ENCODE measurements at places on chromosomes 5 and 9.

- DNase-seq, result no peak
Observed at GRCh38 chr5:155260798-155261197, 247.2 kb downstream of the KIF4B start.

- peak; percentile 77 for DNase-seq
Observed at GRCh38 chr9:122051351-122052321, 41.5 kb downstream of the TTLL11 start.

DNA sequence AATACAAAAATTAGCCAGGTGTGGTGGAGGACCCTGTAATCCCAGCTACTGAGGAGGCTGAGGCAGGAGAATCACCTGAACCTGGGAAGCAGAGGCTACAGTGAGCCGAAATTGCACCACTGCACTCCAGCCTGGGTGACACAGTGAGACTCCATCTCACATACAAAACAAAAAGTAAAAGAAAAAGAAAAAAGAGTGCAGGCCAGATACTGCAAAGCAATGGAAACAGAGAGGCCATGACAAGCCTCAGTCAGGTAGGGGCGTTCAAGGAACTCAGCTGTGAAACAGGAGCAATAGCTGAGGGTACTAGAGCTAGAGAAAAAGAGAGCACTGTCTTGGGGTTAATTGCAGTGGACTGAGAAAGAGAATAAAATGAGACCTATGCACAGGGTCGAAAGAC is 56.2 kb downstream of the TIMD4 start:
- no peak for DNase-seq

- DNase-seq, result no peak
Observed at GRCh38 chr5:90809311-90810056, 250.9 kb downstream of the ADGRV1 start.

GRCh38 chr5:17169507-17169906 is 47.9 kb upstream of the BASP1 start:
- DNase-seq, result no peak

DNA sequence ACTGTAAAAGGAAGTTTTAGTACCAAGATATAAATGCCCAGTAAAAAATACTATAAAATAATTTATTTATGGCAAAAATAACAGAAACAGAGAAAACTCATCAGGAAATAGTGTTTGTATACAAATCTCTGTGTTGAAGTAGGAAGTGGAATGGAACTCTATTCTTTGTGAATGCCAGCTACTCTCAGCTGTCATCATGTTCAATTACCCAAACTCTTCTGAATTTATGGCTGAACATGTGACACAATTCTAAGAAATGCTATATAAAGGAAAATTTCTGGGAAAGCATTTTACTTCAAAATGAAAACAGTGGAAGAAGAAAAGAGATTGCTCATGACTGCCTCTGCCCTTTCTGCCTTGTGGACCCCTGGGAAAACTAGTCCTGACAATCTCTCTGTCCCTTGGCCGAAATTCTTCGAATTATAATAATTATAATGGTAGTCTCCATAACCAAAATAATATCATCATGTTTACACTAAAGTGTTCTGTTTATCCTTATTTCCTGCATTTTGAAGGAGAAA is 522.3 kb upstream of the ST8SIA4 start:
- no peak for DNase-seq

DNA sequence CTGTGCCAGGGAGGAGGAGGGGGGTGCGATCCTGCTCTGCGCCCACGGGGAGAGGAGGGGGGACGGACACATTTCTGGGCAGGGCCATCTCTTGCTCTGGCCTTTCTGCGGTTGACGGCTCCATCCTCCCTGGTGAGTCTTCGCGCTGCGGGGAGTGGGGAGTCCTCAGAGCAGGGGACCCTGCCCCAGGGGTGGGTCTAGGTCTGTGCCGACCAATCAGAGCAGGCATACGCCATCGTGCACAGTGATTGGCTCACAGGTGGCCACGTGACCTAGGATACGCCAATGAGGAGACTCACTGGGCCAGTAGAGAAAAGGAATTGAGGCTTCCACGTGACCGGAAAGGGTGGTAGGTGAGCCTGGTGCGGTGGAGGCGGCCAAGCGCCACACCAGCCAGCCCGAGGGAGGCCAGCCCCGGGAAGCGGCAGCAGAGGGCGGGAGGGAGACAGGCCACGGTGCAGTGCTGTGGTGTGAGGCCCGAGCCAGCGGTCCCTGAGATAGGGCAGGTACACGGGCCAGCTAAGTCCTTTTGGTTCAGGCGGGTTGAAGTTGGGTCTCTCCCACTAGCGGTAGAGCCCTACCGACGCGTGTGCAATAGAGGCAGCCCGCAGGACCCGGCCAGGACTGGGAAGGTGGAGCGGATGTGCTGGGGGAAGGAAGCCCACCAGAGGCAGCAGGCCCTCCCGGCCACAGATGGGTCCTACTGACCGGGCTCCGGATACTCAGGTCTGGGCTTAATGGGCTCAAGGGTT is 65.2 kb upstream of the RNF130 start:
- no peak for DNase-seq

DNA sequence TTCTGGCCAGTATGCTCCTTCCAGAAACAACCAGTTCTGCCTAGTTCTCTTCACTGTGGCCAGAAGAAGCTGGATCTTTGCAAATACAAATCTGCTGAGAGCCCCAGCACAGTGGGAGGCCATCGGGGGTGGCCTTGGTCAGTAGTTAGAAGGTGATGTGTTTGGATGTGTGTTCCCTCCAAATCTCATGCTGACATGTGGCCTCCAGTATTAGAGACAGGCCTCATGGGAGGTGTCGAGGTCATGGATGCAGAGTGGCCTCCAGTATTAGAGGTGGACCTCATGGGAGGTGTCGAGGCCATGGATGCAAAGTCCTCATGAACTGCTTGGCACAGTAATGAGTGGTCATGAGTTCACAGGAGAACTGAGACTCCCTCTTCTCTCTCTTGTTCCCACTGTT is 7.6 kb upstream of the IRX2 start:
- no peak for DNase-seq

GRCh38 chr9:19445452-19445851 is 36.6 kb downstream of the ACER2 start:
- DNase-seq, result no peak

DNA sequence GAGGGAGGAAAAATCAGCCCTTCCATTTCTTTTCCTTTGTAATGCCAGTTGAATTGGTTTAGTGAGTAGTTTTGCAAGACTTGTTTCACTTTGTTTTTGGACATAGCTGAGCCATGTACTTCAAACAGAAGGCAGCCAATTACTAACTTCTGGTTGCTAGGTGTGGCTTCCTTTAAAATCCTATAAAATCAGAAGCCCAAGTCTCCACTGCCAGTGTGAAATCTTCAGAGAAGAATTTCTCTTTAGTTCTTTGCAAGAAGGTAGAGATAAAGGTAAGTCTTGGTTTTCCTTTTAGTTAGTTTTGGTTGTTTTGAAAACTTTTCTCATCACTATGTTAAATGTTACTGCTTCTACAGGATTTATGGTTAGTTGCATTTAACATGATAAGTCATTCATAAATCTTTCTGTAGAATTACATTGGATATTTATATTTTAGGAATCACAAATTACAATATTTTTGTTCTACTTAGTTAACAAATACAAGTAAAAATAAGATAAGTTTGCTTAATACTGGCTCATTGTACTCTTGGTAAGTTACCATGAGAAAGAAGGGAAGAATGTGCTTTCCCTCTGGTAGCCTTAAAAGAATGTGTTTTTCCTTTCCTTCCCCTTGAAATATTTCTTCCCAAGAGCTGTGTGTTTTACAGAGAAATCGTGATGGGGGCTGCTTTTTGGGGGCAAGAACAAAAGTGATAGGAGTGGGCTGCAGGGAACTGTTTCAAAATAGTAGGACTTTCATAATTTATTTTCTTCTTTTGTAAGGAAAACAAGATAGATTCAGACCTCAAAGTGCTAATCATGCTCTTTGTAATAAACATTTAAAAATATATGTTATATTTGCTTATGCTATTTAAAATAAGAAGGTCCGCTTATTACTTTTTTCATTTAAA is at the start of gene ANXA1:
ANXA1 (plus strand) TSS at position 213 of the 890 bp plus-strand sequence. CDS start 6,671 bp downstream, outside the sequence.
- no peak for DNase-seq

GRCh38 chr9:126149661-126150060 is 177.0 kb upstream of the MVB12B start:
- DNase-seq, result no peak

- no peak for DNase-seq
Observed at GRCh38 chr5:108078345-108078744, 303.6 kb downstream of the FBXL17 start.

DNA sequence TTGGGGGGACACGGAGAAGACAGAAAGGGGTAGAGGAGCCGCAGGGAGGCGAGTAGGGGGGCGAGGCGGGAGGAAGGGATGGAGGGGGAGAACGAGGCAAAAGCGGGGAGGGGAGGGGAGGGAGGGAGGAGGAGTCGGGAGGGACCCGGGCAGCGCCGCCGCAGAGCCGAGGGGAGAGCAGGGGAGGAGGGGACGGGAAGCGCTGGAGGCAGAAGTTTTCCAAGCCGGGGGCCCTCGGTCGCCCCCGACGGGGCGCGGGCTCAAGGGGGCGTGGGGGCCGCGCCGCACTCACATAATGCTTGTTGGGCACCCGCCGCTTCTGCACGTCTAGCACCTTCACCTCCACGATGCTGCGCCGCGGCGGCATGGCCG is 353 bp downstream of the SH3PXD2B start:
- DNase-seq, result no peak

DNA sequence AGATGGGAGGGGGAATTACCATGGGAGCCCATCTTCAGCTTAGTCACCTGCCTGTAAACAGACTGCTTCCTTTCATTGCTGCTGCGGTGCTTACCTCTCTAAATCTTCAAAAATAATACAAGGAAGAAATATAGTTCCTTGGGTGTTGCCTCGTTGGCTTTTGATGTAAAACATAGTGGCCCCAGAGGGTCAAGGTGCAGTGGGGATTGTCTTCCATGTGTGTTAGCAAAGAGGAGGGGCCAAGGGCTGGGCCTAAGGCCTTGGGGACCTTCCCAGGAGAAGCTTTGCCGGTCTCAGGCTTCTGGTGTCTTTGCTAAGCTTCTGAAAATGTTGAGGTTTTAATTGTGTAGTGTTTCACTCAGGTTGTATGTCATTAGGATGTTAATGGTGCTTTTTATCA is 90.0 kb downstream of the PDE8B start:
- no peak for DNase-seq

GRCh38 chr5:115579747-115580173 is 22.5 kb downstream of the TICAM2 start:
- DNase-seq, result no peak

DNA sequence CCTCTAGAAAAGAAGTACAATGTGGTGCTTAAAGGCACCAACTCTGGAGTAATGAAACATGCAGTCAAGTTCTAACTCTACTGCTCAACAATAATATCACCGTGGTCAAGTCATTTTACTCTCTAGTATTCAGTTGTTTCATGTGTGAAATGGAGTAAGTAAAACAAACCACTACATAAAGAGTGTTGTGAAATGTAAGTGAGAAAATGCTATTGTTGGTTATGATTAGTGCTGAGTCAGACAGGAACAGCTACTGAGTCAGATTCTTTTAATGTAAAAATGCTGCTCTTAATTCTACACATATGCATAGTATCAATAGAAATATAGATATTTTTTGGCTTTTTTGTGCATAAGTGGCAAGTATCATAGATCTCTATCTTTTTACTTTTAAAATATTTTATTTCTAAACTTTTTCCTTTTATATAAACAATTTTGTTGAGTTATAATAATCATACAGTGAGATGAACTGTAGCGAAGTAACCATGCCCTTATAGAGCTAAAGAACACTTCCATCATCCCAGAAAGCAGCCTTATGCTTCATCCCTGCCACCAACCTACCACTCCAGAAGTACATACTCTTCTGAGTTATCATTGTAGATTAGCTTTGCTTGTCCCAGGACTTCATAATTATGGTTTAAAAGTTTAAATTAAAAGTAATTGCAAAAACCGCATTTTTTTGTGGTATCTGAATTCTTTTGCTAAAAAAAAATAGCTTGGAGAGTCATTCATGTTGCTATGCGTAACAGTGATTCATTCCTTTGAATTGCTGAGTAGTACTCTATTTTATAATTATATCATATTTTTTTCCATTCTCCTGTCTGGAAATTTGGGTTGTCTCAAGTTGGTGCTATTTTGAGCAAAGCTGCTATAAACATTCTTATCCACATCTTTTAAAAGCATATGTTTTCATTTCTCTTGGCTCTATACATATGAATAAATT is 548.2 kb upstream of the CLINT1 start:
- no peak for DNase-seq

Measured in activated CD4-positive, alpha-beta T cell treated with anti-CD3 and anti-CD28 coated beads for 36 hours (primary cell).